ENCODE measurements at places on chromosomes 3 and 15. TPM values are rescaled to one million over a fixed set of nuclear protein-coding genes. Genes with fewer than 3 reads are reported as not detected.

DNA sequence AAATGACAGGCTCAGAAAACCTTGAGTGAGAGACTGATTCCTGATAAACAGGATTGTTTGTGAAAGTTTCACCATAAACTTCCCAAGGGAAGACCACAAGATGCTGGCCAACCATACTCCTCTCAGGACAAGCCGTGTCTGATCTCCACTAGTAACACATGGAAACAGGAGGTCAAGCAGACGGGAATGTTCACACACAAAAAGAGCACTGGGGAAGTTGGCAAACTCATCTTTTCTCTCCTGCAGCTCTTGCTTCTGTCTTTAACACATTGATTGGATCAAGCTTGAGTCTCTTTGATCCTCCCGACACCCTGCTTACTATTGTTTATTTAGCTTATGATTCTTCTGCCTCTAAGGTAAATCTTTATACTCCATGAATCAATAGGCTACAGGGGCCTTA is 713.5 kb downstream of the PDCD6IP start:
- no peak for DNase-seq

DNA sequence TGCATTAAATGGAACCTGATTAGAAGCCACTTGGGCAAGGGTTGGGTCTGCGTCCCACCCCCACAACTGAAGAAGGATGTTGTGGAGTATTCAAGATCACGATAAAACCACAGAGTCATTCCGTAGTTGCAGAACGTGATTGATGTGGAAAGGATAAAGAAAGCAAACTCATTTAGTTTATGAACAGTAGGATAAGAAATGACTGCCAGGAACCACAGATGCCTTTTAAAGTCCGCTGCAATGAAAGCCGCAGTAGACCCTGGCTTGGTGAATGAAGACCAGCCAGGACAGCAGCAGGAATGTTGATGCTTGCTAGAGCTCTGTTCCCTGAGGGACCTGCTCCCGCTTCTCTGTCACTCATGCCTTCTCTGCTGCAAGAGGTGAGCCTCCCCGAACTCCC is 111.5 kb downstream of the GABRG3 start:
- DNase-seq = no peak

- no peak for DNase-seq
These were observed 326.6 kb downstream of the MAGI1 start for GRCh38 chr3:65712140-65712539.

GRCh38 chr3:133573054-133573628 is 345 bp upstream of the CDV3 start:
- peak; percentile 100 for DNase-seq

GRCh38 chr15:68203956-68204355 is 1.2 kb downstream of the CALML4 start:
- DNase-seq = no peak

DNA sequence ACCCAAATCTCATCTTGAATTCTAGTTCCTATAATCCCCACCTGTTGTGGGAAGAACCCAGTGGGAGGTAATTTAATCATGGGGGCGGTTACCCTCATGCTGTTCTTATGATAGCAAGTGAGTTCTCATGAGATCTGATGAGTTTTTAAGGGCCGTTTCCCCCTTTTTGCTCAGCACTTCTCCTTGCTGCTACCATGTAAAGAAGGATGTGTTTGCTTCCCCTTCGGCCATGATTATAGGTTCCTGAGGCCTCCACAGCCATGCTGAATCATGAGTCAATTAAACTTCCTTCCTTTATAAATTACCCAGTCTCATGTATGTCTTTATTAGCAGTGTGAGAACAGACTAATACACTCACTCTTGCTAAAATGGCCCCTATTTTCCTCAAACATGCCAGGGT is 374.7 kb downstream of the TUSC7 start:
- no peak for DNase-seq

- DNase-seq = no peak
These were observed 188.2 kb downstream of the ATP10A start for GRCh38 chr15:25674913-25675312.

DNA sequence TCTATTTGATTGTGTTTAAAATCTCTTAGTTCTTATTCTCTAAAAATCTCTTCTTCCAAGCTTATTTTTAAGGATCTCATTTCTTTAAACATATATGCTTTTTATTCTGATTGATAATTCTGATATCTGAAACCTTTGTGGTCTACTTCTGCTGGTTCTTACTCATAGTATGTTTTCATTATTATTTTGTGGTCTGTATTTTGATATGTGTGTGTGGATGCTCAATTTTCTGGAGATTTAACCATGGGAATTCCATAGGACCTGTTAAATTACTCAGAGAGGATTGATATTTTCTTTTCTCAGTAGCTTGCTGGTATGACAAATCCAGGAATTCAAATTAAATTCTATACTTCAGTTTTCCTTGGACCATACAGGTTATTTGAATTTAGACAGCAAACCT is 14.7 kb upstream of the HHLA2 start:
- no peak for DNase-seq

DNA sequence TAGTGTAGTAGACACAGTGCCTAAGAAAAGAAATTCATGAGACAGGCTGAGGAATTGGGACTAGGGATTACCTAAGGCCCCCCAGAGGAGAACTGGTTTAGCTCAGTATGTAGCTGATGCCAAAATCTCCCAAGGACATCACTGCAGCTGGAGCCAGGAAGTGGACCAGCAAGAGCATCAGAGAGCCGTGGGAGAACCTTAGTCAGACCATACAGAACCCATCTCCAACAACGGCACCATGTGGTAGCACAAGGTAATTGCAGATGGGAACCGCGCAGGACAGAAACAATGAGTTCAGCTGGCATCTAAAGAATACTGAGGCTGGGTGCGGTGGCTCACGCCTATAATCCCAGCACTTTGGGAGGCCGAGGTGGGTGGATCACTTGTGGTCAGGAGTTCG is 81.7 kb downstream of the WNT5A start:
- no peak for DNase-seq

DNA sequence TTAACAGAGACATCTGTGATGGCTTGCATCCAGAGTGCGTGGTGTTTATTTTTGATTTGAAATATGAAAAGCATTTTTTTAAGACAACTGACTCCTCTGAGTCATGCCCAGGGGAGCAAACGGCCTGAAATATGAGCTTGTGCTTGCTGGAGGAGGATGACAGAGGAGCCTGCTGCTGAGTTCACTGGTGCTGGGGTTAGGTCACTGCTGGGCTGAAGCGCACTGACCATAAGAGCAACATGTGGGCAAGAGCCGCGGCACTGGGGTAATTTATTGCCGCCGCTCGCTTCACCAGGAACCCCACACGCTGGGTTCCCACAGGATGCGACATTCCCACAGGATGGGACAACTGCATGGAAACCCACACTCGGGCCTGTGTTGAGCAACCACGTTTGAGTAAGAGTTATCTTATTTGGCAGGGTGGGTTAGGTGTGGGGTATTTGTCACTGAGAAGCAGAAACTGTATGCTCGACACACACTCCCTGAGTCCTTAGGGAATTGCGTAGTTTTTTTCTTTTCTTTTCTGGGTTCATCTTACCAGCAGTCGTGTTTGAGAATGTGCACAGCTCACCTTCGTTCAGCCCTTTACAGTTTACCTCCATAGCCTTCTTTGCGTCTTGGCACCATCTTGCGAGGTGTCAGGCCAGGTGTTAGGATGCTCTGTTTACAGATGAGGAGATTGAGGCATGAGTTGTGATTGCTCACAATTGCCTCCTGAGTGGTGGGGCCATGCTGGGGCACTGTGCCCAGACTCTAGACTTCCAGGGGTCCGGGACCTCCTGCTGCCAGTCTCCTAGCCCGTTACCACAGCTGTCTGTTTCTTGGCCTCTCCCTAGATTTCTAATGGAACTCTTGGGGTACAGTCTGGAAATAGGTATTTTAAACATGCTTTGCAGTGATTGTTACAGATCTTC is 60.4 kb downstream of the SMAD3 start:
- DNase-seq = no peak

DNA sequence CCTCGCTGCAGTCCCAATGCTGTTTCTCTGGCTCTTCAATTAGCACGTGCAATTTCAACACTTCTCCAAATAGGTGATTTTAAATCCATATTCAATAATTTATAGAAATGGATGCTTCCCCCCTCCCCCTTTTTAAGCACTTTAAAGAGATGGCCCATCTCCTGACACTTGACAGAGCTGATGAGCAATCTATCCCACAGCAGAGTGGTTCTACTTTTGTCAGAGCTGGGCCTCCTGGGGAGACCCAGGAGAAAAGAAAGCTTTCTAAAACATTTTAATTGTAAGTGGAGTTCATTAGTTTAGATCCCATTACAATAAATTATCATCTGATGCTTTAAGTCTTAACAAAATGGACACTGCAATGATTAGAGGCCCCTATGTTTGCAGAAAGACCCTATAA is 127.7 kb downstream of the SHQ1 start:
- no peak for DNase-seq

DNA sequence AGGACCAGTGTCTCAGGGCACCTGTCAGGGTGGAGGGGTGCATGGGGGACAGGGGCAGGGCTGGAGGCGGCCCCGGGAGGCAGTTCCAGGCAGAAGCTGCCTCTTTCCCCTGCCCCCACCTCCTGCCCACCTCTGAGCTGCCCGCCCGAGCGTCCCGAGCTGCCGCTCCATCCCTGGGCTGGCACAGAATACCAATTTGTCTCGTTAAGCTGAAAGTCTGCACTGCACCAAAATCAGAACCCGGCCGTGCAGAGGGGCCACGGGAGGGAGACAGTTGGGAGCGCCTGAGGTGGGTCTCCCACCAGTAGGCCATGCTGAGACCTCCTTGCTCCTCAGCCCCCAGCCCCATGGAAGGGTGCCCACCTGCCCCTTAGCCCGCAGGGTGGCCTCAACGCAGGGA is 1.3 kb upstream of the ATP2B2 start:
- DNase-seq = no peak

- no peak for DNase-seq
These were observed 187.0 kb upstream of the MLF1 start for GRCh38 chr3:158384019-158384418.

DNA sequence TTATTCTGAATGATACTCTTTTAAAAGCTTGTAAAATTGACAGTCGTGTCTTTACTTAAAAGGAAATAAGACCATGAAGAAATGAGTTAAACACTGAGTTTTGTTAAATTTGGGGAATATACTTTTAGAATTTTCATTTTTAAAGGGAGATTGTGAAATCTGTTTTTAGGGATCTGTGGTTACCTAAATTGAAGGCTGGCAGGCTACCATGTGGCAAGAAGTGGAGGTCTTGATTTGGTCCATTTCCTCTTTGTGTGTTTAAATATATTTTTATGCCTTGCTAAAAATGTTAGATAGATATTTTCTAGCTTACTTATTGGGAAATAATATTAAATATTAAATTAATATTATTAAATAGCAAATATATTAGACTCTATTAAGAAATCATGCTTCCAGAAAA is 36.6 kb upstream of the SLC22A13 start:
- no peak for DNase-seq

DNA sequence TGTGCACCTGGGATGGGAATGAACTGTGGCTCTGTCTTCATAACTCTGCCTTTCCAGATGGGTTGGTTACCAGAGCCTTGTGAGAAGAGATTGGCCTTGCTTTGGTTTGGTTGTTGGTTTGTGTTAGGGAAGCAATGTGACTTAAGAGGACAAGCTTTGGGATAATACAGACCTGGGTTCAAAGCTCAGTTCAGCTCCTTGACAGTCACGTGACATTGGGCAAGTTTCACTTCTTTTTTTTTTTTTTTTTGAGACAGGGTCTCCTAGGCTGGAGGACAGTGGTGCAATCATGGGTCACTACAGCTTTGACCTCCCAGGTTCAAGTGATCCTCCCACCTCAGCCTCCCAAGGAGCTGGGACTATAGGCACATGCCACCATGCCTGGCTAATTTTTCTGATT is 42.7 kb downstream of the CORO2B start:
- DNase-seq = no peak

DNA sequence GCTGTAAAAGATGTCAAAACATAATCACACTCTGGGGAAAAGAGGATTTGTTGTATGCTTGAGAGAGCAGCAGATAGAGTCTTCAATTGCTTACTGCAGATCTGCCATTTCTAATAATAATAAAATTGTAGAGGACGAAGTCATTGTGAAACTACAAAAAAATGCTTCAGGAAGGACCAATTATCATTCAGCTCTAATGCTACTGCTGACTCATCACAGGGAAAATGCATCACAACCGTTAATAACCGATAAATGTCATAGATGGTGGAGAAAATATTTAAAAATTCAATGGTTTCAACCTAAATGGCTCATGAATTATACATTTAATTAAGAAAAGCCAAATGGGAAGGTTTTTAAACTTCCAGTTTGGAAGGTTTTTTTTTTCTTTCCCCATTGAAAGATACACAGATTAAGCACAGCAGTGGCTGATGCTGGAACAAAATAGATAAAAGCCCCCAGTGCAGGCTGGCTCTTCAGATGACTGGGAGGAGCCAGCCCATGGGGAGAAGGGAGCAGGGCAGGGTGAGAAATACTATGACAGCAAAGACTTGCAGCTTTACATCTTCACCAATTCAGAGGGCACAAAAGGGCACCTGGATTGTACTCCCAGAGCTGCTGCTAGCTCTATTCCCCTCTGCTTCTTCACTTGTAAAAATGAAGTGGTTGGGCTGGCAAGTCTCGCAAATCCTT is 196.1 kb downstream of the CNTN6 start:
- no peak for DNase-seq

DNA sequence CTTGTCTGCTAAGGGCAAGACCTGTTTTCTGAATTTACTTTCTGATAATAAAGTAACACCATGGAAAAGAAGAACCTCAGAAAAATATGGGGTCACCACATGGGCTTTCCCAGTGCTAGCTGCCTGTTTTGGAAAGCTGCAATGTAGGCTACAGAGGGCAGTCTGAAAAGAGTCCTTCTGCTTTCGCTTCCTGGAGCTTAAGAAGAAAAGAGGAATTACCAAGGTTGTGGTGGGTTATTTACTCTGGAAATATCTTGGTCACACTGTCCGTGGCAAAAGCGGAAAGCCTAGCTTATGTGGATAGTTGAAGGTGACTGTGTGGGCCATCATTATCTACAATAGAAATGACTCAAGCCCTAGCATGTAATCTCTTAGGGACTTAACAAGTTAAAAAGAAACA is 31.7 kb upstream of the IP6K2 start:
- DNase-seq = no peak

DNA sequence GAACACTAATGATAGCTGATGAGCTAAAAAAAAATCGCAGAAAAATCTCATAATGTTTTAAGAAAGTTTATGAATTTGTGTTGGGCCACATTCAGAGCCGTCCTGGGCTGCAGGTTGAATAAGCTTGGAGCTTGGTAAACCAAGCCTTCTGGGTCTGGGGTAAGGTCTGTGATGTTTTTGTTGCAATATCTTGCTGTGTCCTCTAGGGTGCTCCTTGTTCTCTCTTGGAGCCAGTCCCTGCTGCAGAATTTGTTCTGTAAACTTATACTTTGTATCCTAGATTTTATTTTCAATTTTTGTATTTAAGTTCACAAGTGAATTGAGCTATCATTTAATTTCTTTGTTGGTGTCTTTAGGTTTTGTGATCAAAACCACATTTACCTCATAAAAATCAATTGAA is 143.7 kb downstream of the NR1D2 start:
- no peak for DNase-seq

TRPM7 gene
- polyA plus RNA-seq = 30.4 TPM

FBXO40 gene
- polyA plus RNA-seq = 0.03 TPM

TMEM45A gene
- polyA plus RNA-seq = 44.0 TPM

EXD1 gene
- polyA plus RNA-seq = not detected

SLC38A3 gene
- 3.2 TPM for polyA plus RNA-seq

PRR23E gene
- polyA plus RNA-seq = 0.42 TPM

CD80 gene
- polyA plus RNA-seq = 0.23 TPM
